ENCODE measurements at places on chromosomes 11 and 22. TPM values are rescaled to one million over a fixed set of nuclear protein-coding genes. Genes with fewer than 3 reads are reported as not detected.
A peak's percentile ranks its signal among the peaks of the same experiment; 100 is the strongest.

- no peaks in the 10 kb centered on the region for H3K4me1 ChIP-seq
- H3K27ac ChIP-seq: no peak overlapping the region
- no peak overlapping the region for H3K4me3 ChIP-seq
- DNase-seq: no peak
- no peaks in the 10 kb centered on the region for H3K36me3 ChIP-seq
Observed at GRCh38 chr11:22044126-22044525, 148.8 kb upstream of the ANO5 start.

DNA sequence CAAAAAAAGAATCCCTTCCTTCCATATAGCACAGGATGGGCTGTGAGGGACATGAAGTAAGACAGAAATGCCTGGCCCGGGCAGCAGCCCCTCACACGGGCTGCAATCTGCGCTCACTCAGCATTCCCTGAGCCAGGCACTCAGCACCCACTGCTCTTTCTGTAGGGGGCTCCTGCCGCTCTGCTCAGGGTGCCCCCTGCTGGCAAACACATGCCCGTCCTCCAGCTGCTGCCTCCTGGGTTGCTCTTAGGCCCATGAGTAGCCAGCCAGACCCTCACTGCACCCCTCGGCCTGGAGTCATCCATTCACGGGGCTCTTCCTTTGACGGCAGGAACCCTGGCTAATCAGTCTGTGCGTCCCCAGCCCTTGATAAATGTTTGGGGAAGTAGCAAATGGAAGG is 6.9 kb downstream of the MCAT start:
- H3K4me1 ChIP-seq: no peaks in the 10 kb centered on the region
- H3K27ac ChIP-seq: no peak overlapping the region
- no peaks in the 10 kb centered on the region for H3K27me3 ChIP-seq

DNA sequence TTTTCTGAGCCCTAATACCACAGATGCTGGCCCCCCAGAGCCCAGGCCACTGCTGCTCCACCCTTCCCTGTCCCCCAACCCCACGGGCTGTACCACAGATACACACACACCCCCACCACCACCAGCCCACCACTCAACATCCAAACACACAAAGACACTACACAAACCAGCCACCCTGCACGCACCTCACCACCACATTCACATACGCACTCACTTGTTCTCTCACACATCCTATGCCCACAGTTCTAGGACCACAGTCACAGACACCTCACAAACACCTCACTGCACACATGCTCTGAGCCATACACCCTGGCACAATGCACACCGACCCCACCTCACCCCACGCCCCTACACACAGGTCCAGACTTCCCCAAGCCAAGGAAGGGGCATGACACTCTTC is 22.5 kb upstream of the OAF start:
- H3K27me3 ChIP-seq: no peaks in the 10 kb centered on the region
- DNase-seq: no peak
- H3K27ac ChIP-seq: peak overlapping the region; percentile 96
- no peaks in the 10 kb centered on the region for H3K36me3 ChIP-seq

FERMT3 gene
- 14.0 TPM for total RNA-seq

Data from breast epithelium (tissue), 4 donors.